ENCODE measurements at places on chromosomes 4 and X. TPM values are rescaled to one million over a fixed set of nuclear protein-coding genes. Genes with fewer than 3 reads are reported as not detected.

GRCh38 chr4:184968784-184969201 is 49.5 kb upstream of the HELT start:
- peak; percentile 66 for DNase-seq

GRCh38 chr4:17013382-17014006 is 115.0 kb upstream of the LDB2 start:
- no peak for DNase-seq

DNA sequence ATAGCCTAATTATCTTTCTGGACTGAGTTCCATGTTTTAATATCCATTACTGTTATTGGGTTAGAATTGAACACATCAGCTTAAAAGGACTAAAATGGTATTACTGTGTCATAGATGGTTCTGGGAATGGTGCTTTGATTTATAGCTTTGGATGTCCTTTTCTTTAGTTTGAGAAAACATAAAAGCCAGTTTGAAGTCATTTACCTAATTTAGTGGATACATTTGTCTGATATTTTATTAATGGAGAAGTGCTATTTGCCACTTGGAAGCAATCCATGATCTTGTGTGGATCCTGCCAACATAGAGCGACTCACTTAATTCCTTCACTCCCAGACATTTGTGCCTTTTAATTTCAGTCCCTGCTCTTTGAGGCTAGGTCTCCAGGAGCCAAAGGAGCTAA is 212.4 kb upstream of the PACRGL start:
- no peak for DNase-seq

- DNase-seq: no peak
Observed at GRCh38 chr4:1077711-1078477, 35.5 kb downstream of the RNF212 start.

GRCh38 chrX:12974305-12974795 is 560 bp upstream of the TMSB4X start:
- DNase-seq: peak; percentile 76

GRCh38 chr4:166415749-166416148 is 542.7 kb downstream of the TLL1 start:
- DNase-seq: no peak

- no peak for DNase-seq
Observed at GRCh38 chr4:33226133-33226532, 2506.0 kb downstream of the PCDH7 start.

GRCh38 chrX:1529328-1529727 is 7.7 kb downstream of the P2RY8 start:
- DNase-seq: no peak

GRCh38 chr4:182193311-182193710 is 49.9 kb upstream of the TENM3 start:
- DNase-seq: no peak

- DNase-seq: no peak
Observed at GRCh38 chrX:17596546-17597205, 140.6 kb upstream of the SCML1 start.

GRCh38 chr4:169682372-169683047 is 62.1 kb downstream of the CLCN3 start:
- DNase-seq: no peak

DNA sequence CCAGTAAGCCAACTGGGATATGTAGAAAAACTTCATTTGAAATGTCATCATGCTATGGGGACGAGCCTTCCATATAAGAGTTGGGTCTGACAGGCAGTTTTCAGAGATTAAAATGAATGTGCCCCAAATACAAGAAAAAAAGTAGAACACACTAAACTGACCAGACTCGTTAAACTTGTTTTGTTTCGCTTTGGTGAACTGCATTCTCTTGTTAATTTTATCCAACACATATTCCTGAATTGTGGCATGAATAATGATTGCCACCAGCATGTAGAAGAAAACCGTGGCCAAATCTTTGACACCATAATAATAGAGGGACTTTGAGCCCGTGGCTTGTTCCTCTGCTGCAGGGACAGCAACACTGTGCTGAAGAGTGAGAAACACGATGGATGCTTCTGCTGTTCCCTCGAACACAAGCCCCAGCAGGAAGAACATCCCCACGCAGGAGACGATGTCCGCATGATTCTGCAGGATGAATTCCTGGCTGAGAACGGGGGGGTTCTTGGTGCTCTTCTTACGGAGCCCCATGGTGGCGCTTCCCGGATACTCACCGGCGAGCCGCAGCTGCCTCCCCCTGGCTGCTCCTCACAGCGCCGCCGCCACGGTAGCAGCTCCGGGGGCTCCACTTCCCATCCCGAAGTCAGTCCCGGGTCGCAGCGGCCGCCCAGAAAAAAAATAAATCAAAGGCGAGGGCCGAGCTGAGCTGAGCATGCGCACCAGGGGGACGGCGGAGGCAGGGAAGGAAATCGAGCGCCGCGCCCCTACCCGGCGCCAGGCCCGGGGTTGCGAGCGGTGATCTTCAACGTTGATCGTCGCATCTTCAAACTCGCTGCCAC is at the start of gene TRAM1L1:
TSS of gene TRAM1L1 (minus strand) at position 711 of the 836 bp plus-strand sequence. CDS start at position 528, 183 bp downstream.
- peak; percentile 65 for DNase-seq

DNA sequence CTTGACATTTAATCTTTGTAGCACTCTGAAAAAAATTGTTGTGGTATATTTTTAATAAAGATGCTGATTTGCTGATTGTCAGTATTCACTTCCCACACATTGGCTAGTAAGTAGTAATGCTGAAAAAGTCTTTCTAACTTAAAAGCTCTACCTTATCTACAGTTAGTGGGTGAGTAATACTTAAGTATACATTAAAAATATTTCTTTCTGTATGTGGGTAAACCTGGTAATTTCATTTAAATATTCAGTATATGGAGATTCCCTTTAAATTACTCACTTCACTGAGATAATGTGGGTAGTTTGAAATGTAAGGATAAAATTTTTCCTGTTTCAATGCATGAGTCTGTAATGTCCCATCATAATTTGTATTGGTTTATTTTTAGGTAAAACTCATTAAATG is 5.6 kb downstream of the TMEM33 start:
- no peak for DNase-seq

DNA sequence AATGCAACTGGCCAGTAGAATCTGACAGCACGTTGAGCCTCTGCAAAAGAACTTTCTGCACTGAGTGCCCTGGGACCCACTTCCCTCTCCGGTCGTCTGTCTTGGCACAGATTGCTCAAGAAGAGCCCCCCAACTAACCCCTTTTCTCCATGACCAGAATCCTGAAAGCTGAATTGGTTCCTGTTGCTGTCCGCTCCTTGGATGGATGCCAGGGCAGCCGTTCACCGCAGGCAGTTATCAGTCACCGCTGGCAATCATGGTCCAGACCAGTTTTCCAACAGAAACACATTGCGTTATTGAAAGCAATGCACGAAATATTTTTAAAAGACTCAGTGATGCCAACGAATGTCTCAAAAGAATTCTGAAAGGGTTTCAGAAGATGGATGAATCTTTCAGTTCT is 733.7 kb upstream of the FRG1 start:
- DNase-seq: no peak

- no peak for DNase-seq
Observed at GRCh38 chrX:40538406-40538805, 42.4 kb upstream of the ATP6AP2 start.

GRCh38 chr4:24975510-24975909 is 55.2 kb downstream of the LGI2 start:
- no peak for DNase-seq

- no peak for DNase-seq
Observed at GRCh38 chr4:69524706-69525105, 29.0 kb upstream of the UGT2B4 start.

DNA sequence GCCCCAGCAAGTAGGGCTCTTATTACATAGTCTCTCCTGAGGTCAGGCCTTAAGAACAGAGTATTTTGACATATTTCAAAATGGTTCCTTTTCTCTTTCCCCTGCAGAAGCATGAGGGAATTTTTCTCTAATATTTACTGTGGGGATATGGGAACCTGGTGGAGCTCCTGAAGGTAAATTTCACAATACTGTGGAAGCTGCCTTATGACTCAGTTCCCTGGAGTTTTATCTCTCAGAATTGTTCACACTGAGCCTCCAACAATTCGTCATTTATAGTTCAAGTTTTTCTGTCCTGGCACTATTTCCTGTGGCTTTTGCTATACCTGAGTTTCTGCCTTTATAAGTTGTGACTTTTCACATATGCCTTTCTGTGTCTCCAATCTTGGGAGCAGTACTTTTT is 607.2 kb upstream of the NDST4 start:
- DNase-seq: no peak

GRCh38 chrX:118595501-118596042 is 100.0 kb downstream of the DOCK11 start:
- DNase-seq: no peak

- DNase-seq: no peak
Observed at GRCh38 chrX:105260291-105261043, 40.0 kb upstream of the TEX13A start.

DNA sequence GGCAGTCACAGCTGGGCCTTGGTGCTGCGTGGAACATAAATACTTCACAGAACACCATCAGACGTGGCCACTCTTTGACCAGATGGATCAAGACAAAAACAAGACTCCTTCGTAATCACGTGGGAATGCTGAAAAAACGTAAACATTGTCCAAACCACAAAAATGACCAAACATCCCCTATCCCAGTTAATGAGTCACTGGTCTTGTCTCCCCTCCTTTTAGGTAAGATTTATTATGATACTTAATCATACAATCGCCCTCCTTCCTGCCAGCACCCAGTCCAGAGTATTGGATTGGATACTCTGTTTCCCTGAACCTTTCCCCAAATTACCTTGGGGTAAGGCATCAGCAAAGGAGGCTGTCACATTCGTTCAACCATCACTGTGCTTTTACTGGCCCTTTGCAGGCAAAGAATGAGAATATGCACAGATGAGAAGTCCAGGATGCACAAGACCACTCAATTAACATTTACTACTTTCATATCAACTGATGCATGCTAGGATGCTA is 601 bp upstream of the TCEANC start:
- DNase-seq: peak; percentile 34

DNA sequence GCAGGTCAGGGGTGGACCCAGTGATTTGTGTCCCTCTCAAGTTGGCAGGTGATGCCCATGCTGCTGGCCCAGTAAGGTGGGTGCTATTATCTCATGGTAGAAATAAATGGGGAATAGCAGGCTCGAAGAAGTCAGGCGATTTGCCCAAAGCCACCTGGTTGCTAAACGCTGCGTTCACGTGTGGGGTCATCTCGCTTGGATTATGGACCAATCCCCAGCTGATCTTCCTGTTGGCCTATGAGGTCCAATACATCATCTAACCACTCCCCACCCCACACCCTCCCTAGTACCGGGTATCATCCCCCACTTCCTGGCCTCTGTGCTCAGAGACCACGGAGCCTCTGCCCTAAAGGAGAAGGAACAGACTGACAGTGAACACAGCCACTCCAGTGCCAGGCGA is 18.3 kb upstream of the MSX1 start:
- no peak for DNase-seq

DNA sequence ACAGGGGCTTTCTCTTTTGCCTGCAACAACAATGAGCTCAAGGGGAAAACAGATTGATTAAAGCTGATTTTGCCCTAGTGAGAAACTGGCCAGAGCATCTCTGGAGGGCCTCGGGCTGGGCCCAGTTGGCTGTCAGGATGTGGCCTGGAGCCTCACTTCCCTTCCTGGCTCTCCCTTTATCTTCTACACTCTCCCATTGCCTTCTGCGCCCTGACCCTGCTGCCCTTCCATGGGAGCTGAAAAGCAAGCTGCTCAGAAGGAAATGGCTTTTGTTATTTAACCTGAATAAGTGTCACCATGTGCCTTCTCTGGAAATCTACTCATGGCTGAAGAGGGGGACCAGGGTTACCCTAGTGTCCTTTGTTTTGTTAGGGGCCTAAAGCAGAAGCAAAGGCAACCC is 43.8 kb downstream of the NHSL2 start:
- DNase-seq: no peak

DNA sequence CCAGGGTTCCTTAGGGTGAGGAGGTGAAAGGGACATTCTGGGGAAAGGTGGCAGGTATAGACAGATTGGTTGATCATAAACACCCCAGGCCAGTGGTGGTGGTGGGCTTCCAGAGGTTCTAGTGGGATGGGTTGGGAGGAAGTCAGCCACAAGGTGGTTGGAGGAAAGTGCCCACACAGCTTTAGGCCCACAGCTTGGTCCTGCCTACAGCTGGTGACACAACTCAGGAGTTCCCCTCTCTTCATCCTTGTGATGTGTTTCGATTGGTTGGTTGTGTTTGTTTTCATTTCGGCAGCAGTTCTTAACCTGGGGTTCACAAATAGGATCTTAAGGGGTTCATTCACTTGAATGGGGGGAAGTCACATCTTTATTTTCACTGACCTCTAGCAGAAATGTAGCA is 157.0 kb downstream of the TMEM164 start:
- DNase-seq: no peak

DNA sequence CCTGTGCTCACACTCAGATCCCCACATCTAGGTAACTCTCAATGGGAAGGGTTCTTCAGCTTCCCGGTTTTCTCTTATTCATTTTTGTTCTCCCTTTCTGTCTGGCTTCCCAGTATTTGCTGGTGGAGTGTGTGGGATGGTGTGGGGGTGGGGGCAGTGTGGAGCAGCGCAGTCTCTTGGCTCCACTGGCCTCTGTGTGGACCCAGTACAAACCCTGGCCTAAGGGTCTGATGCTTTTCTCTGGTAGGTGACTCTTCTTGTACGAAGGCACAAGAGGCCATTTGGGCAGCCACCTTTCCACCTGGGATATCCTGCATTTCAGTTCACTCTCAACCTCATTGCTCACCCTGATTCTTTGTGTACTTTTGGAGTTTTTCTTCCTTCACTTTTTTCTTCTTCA is 71.3 kb downstream of the NBDY start:
- DNase-seq: no peak

DNA sequence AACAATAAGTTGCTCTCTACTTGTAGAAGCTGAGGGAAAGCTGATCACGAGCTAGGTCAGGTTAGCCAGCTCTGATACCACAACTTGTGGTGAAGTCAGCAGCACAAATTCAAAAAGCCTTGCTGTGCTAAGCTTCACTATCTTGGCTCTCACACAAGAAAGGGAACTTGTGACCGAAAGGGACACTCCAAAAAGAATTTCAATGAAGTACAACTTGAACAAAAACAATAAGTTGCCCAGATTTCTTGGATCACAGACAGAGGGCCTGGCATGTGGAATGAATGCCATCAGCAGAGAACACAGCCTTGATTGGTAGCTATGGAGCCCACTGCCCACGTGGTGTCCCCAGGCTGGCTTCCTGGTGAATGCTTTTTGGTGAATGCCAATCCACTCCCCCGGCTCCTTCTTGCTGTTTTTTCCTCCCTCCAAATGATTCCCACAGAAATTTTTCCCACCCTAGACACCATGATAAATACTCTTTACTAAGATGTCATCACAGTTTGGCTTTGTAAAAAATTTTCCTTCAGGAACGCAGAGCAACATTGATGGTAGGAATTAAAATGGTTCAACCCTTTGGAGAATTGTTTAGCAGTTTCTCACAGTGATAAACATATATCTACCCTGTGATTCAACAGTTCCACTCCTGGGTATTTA is 82.6 kb downstream of the ANXA3 start:
- no peak for DNase-seq

SYTL5 gene
- total RNA-seq: 1.2 TPM

ART3 gene
- total RNA-seq: 1.7 TPM

UGT2B7 gene
- total RNA-seq: 25.5 TPM

ATP10D gene
- 13.8 TPM for total RNA-seq

CD38 gene
- total RNA-seq: 9.4 TPM

MAGEA2B gene
- total RNA-seq: not detected

IBSP gene
- total RNA-seq: not detected
